ENCODE measurements at places on chromosomes 11 and 22.

DNA sequence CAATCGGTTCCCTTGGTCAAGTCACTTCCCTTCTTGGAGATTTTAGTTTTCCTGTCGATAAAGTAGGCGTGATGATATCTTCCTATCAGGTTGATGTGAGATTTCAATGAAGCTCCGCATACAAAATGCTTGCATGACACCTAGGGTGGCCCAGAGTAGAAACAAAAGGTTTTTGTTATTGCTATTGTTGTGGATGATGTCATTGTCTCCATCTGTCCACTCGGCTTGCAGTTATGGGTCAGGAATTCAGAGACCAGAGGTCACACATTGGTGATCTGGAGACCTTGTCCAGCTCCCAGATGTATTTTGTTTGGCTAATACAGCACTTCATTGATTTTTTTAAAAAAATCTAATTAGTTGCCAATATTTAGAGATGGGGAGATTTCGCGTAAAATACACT, 382.1 kb downstream of the MN1 start:
- no peak for DNase-seq

DNA sequence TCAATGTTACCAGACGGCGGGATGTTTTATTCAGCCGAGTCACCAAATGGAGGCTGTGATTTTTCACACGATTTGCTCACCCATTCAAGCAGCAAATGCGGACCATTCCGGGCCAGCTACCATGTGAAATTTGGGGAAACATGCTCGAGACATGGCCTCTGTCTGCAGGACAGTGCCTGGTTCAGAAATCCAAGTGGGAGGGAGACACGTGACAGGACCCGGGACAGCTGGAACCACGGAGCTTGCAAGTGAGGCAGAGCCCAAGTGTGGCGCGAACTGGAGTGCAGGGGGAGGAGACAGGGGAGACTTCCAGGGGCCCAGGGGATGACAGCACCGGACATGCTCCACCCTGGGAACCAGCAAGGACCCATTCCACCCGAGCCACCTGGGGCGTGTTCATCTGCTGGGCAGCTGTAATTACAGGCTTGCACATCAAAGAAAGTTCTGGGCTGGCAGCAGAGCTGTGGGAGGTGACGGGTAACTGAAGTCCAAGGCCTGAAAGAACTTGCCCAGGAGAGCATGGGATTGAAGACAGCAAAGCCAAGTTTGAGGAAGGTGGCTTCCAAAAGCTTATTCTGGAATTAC, 16.5 kb downstream of the CERK start:
- DNase-seq: no peak

DNA sequence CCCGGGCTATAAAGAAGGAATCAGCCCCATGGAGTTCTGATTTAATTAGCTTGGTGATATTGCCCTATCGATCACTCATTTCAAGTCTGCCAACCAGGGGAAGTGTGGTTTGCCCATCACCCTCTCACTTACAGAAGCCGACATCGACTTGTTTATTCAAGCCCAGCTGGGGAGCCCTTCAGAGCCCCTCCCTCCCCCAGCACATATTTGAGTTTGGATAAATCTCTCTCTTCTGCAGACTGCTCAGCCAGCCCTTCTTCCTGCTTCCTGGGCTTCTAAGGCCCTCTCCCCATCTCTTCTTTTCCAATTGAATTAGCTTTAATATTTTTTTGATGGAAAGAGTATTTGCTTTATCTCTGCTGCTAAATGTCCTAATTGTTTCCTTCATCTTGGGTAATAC, 299.0 kb downstream of the MIAT start:
- DNase-seq: no peak

DNA sequence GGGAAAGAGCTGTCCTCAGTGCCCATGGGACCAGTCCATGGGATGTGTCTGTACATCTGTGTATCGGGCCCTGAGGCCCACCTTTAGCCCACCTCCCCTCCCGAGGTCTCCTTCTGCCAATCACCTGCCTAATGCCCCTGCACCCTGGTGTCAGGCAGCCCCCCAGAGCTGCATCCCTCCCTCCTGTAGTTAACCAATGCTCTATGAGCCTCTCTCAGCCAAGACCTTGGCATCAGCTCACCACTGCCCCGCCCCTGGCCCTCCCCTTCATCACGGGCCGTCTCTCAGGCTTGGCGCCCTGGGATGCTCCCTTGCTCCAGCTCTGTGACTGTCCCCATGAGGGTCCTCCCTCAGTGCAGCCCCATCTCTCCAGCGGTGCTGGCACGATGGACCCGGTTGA, 18.5 kb downstream of the MGAT3 start:
- DNase-seq: no peak
